Fibroblast of skin of left quadriceps (primary cell): ENCODE measurements at places on chromosomes 3 and 15.
A peak's percentile ranks its signal among the peaks of the same experiment; 100 is the strongest.

DNA sequence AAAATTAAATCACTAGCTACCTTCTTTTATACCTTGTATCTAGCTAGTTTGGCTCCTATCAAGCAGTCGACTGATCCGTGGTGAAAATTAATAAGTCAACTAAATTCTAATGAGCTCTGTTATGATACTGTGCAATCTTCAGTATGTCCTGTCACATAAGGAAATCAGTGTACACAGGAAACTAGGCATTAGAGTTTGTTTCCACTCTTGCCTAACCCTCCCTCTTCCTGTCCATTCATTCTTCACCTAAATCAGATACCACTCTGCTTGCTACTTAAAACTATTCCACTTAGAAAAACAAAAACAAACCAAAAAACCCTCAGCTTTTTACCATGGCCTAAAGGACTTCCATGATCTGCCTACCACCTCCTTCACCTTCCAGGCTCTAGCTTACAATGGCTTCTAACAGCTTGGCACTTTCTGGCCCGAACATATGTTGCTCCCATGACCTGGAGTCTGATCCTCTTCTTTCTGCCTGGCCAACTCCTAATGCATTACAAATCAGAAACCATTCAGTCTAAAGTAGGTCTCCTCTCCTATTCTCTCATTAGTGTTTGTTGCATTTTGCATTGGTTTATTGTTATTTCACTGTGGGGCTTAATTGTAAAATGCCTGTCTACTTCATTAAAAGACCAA, 7.9 kb downstream of the RFC4 start:
- DNase-seq = no peak

DNA sequence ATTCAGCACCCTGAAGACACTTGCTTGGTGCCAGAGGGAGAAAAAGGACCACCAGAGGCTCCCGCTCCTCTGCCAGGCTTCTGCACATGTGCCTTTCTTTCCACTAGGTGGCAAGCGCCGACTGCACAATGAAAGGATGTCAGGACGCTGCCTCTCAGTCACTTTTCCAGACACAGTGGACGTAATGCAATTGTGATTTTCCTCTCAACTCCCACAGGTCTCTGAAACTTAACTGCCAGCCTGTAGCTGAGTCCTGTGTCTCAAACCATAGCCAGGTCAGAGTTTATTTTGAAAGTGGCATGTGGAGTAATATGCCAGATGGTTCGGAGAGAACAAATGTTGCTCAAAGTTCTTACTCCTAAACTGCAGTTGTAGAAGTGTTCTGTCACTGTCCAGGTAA, 162.9 kb downstream of the ITPR1 start:
- DNase-seq = peak; percentile 53

DNA sequence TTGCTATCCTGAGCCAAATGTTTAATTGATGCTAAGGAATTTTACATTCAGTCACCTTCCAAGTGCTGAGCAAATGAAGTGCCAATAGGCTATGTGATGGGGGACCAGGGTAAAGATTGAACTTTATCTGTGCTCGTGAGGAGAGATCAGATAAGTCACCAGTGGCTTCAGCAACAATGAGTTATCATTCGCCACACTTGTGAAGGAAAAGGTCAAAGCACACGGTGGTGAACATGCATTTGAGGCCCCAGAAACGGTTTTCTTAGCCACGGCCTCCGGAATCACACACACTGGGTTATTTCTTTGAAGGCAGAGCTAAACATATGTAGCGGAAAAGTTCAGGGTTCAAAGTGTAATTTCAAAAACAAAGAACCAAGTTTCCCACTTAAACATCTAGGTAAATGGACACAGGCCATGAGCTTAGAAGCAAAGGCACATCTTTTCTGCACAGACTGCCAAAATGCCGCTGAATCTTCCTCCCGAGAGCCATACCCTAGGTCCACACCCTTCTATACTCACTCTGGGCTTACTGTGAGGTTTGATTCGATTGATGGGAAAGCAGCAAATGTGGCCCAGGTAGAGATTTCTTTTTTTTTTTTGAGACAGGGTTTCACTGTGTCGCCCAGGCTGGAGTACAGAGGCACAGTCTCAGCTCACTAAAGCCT, 268.5 kb downstream of the SHQ1 start:
- DNase-seq = no peak

DNA sequence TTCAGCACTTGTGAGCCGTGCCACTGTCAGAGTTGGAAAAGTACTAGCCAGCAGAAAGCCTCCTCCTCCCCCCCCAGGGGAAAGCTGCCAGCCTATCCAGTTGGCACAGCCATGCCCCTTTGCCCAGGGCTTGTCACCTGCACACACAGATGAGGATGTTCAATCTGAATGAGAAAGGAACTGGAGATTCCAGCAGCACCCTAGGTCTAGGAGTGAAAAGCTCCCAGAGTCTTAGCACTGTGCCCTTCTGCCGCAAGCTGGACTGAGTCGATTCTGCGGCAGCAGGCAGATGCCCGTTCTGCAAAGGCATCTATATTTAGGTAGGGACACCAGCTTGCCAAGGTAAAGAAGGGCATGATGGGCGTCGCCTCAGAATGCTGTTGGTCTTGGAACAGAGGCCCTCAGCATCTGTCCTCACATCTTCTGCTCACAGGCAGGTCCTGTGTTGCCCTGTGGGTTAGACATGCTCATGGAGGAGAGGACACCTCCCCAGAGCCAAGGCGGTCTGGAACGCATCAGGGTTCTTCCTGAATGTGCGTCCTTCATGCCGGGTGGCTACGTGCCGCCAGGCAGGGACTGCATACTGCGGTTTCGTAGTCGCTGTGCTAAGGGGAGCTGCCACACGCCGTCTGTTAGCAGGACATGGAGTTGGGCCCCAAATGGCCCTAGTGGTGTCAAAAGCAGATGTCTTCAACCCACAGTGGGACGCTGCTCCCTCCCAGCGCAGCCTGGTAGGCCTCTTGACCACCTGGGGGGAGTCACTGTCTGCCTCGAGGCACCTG, 109.5 kb downstream of the VGLL4 start:
- no peak for DNase-seq

DNA sequence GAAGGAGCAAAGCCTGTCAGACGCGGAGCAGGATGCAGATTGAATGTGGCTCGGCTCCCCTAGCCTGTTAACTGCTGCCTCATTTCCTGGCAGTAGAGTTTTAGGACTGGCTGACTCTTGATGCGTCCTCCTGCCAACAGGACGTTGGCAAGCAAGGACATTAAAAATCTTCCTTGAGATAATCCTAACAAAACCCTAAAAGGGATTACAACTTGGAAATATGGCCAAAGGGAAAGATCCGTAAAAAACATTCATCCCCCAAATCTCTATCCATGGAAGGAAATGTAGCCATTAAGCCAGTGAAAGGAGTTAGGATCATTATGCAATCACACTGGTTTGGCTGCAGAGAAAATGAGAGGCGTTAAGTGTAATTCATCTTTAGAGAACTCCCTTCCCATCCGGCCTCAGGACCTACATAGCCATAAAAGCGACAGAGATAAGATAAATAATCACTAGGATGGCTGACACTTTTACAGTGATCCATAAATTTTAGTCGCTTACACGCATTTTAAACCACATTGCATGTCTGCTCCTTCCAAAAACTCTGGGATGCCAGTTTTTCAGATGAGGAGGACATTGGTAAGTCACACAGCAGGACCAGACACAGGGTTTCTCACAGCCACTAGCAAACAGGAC, 44.5 kb upstream of the C3orf80 start:
- DNase-seq = peak; percentile 89

DNA sequence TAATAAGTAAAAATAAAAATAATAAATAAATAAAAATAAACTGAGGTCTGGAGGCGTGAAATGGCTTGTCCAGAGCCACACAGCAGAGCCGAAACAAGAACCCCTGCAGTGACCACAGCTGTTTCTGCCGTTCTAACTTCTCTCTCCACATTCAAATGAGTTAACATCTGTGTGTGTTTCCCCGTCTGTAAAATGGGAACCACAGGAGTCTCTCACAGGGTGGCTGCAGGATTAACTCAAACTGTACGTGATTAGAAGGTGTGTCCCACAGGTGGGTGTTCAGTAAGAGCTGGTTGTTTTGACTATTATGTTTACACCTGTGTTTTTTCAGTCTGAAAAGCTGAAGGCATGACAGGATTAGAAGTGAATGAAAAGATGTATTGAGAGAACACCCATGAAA, 27.0 kb upstream of the MUC4 start:
- DNase-seq = no peak

DNA sequence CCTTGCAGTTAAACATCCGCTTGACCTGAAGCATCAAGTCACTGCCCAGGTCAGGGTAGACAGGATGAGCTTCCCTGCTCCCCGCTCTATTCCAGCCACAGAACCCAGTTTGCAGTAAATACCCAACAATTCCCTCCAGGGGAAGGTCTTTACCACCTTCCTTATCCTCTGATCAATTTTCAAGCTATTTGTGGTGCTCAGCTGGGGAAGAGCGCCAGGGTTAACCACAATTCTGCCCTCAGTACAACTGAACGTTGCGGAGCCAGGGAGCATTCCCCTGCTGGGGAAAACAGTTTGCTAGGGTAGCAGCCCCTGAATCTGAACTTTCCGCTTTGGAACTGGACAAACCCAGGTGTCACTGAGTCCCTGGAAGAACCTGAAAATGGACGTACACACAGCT, 28.5 kb downstream of the RBPMS2 start:
- no peak for DNase-seq
